ENCODE measurements at places on chromosomes 2 and 18. TPM values are rescaled to one million over a fixed set of nuclear protein-coding genes. Genes with fewer than 3 reads are reported as not detected.

DNA sequence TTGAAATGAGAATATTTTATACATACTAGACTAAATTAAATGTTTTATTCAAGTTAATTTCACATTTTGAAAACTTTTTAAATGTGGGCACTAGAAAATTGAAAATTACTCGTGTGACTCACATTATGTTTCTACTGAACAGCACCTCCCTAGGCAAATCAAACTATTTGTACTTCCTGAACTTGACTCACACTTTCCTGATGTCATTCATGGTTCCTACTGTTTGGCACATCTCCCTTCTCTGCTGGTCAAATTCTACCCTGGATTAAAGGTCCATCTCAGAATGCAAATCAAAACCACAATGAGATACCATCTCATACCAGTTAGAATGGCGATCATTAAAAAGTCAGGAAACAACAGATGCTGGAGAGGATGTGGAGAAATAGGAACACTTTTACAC, 16.7 kb downstream of the LHCGR start:
- H3K27ac ChIP-seq: no peak overlapping the region
- H3K36me3 ChIP-seq: no peaks in the 10 kb centered on the region

- H3K4me3 ChIP-seq: no peak overlapping the region
- no peak overlapping the region for H3K27ac ChIP-seq
- H3K4me1 ChIP-seq: no peaks in the 10 kb centered on the region
- H3K27me3 ChIP-seq: no peaks in the 10 kb centered on the region
- DNase-seq: no peak
- no peaks in the 10 kb centered on the region for H3K36me3 ChIP-seq
Measured at GRCh38 chr2:64029116-64029665, 10.0 kb upstream of the VPS54 start.

GRCh38 chr2:196404276-196404675, 232.9 kb upstream of the STK17B start:
- DNase-seq: no peak
- peaks cover 17% of the 10 kb centered on the region for H3K4me1 ChIP-seq
- no peaks in the 10 kb centered on the region for H3K36me3 ChIP-seq

DNA sequence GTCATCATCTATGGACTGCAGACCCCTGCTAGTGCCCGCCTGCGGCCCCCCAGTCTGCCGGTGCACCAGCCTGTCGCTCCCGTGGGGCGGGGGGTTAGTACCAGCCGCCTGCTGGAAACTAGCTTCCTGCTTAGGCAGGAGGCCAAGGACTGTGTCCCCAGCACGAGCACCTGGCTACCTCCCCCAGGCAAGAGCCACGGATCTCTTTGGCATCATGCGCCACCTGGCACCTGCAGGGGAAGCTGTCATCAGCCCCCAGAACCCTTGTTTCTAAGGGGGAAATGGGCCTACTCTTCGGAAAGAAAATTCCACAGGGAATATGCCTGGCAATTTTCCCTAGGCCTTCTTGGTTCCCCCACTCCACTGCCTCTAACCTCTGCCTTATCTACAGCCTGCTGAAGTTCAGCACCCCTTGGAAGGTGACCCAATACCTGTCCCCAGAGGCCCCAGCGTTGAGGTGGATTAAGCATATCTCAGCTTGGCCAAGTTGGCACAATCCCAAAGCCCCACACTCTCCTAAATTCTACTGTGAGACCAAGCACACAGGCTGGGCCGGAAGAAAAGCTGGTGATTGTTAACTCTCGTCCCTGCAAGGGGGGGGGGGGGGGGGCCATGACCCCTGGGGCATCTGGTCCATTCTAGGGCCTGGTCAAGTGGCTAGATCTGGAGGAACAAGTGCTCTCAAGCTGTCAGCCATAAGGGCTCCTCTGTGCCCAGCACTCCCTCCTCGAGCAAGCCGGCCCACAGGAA, 62.0 kb upstream of the POMC start:
- no peak overlapping the region for H3K4me3 ChIP-seq
- H3K36me3 ChIP-seq: peaks cover 12% of the 10 kb centered on the region

CCDC85A gene
- total RNA-seq: not detected

- no peak overlapping the region for H3K4me3 ChIP-seq
- no peaks in the 10 kb centered on the region for H3K27me3 ChIP-seq
- peaks cover 31% of the 10 kb centered on the region for H3K4me1 ChIP-seq
- no peaks in the 10 kb centered on the region for H3K36me3 ChIP-seq
Measured at GRCh38 chr2:40284797-40285196, 167.1 kb downstream of the SLC8A1 start.

DNA sequence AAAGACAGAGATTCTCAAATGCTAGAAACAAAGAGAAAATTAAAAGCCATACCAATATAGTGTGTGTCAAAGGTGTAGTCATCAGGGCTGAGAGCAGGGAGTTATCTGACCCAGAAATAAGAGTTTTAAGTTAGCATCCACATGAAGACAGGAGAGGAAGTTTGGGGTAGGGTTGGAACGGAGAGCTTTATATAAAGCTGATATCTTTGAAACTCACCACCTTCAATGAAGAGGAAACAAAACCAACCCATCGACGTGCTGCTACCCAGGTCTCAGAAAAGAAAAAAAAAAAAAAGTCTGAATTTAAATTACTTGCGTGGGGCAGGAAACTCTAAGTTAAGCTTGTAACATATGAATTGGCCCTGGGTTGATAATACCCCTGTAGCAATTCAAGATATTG, 42.4 kb downstream of the ARL4C start:
- no peaks in the 10 kb centered on the region for H3K27me3 ChIP-seq
- no peak for DNase-seq
- peaks cover 4% of the 10 kb centered on the region for H3K4me1 ChIP-seq
- H3K27ac ChIP-seq: no peak overlapping the region
- no peak overlapping the region for H3K4me3 ChIP-seq

TSPYL6 gene
- total RNA-seq: 0.03 TPM

DNA sequence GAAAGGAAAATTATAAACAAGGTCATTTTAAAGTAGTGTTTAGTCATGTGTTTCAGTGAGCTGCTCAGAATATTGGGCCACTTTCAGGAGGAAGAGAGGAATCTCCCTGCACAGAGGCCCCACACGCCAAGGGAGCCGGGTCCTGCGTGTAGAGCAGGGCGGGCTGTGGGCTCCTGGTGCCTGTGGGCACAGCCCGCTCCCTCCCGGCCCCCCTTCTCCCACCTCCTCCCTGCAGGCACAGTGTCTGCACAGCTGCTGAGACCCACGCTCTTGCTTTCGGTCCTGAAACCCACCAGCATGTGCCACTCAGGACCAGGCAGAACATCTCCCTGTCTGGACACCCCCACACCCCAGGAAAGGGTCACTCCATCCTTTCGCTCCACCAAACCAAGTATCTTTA, 167.6 kb upstream of the SALL3 start:
- H3K4me1 ChIP-seq: no peaks in the 10 kb centered on the region
- H3K36me3 ChIP-seq: no peaks in the 10 kb centered on the region
- no peaks in the 10 kb centered on the region for H3K27me3 ChIP-seq
- DNase-seq: no peak
- H3K4me3 ChIP-seq: no peak overlapping the region

GRCh38 chr18:37584952-37585695, 19.5 kb upstream of the CELF4 start:
- H3K36me3 ChIP-seq: no peaks in the 10 kb centered on the region
- H3K4me3 ChIP-seq: no peak overlapping the region
- no peaks in the 10 kb centered on the region for H3K4me1 ChIP-seq
- DNase-seq: no peak

- H3K27ac ChIP-seq: no peak overlapping the region
- DNase-seq: no peak
- H3K27me3 ChIP-seq: peaks cover 10% of the 10 kb centered on the region
- no peaks in the 10 kb centered on the region for H3K4me1 ChIP-seq
- no peaks in the 10 kb centered on the region for H3K36me3 ChIP-seq
Measured at GRCh38 chr2:83941886-83942285, 517.2 kb downstream of the SUCLG1 start.

TRIM43 gene
- not detected for total RNA-seq

DNA sequence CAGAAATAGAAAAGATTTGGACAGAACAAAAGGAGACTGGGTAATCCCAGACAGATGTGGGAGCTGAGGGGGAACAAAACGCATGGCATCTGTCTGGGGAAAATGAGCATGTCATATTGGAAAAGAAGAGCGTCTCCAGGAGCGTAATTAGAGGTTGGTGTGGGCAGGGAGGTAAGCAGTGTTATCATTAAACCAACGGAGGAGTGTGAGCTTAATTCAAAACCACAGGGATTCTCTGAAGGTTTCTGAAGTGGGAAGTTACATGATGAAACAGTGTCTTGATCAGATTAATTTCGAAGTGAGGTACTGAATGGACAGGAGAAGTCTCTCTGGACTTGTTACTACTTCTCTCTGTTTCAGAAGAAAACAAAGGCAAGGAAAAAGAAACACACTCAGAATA, 53.3 kb downstream of the DTNB start:
- DNase-seq: no peak
- H3K36me3 ChIP-seq: no peaks in the 10 kb centered on the region
- no peak overlapping the region for H3K4me3 ChIP-seq
- no peaks in the 10 kb centered on the region for H3K27me3 ChIP-seq

DNA sequence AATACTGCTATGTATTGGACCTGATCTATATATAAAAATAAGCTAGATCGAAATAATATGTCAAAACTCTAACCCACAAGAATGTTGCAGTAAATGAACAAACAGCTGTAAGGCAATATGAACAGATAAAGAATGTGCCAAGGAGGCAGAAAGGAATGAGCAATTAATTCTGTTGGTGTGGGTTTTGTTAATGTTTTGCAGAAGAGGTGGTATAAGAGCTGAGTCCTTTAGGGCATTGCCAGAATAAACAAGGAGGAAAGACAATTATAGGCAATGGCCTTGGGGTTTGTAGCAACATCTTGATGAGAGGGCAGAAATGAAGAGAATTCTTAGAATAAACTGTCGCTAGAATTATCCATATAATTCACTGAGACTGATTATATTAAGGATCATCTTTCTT, 240.9 kb upstream of the GULP1 start:
- H3K4me3 ChIP-seq: no peak overlapping the region
- H3K4me1 ChIP-seq: peaks cover 37% of the 10 kb centered on the region
- H3K36me3 ChIP-seq: no peaks in the 10 kb centered on the region

GRCh38 chr2:10425699-10426098, 22.4 kb downstream of the ODC1 start:
- DNase-seq: no peak
- no peaks in the 10 kb centered on the region for H3K4me1 ChIP-seq

- H3K4me1 ChIP-seq: peaks cover 4% of the 10 kb centered on the region
- no peak for DNase-seq
- H3K27ac ChIP-seq: no peak overlapping the region
- H3K4me3 ChIP-seq: no peak overlapping the region
Measured at GRCh38 chr2:10341193-10341592, 38.5 kb downstream of the HPCAL1 start.

DNA sequence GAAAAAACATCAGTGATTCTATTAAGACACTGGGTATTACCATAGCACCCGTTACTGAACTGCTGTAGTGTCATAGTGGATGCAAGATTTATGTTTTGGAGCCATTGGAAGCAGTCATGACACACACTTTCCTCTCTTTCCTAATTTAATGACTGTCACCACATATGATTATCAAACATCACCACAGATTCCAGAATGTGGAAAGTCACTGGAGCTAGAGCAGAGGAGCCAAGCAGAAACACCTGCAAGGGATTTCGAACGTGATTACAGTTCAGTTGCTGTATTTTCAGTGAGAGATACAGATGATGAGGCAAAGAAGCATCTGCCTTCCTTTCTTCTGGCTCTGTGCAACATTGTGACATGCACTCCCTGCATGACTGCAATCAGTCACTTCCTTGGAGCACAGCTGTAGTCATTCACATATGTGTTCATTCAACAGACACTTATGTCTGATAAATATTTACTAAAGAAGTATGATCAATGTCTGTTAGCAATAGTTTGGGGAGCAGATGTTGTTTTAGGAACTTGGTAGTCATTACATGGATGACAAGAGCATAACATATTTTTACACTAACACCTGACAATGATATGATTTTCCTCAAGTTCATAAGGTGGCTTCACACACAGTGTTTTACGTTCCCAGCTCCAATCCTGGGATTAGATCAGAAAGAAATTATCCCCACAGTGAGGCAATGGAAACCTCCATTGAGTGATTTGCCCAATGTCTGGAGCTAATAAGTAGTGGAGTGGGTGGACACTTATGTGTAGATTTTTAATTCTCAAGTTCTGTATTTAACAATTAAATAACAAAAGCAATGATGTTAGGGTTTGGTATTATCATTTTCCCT, 416.6 kb downstream of the PLCL1 start:
- no peak overlapping the region for H3K27ac ChIP-seq
- H3K27me3 ChIP-seq: no peaks in the 10 kb centered on the region
- H3K4me3 ChIP-seq: no peak overlapping the region
- no peaks in the 10 kb centered on the region for H3K36me3 ChIP-seq
- DNase-seq: no peak

HRH4 gene
- total RNA-seq: not detected

- peak; percentile 45 for DNase-seq
- no peak overlapping the region for H3K27ac ChIP-seq
- peak overlapping the region; percentile 22 for H3K4me3 ChIP-seq
- no peaks in the 10 kb centered on the region for H3K27me3 ChIP-seq
- H3K4me1 ChIP-seq: peaks cover 8% of the 10 kb centered on the region
- H3K36me3 ChIP-seq: no peaks in the 10 kb centered on the region
Measured at GRCh38 chr2:74573747-74574562, 19.4 kb downstream of the DOK1 start.

FAHD2B gene
- 4.8 TPM for total RNA-seq

DNA sequence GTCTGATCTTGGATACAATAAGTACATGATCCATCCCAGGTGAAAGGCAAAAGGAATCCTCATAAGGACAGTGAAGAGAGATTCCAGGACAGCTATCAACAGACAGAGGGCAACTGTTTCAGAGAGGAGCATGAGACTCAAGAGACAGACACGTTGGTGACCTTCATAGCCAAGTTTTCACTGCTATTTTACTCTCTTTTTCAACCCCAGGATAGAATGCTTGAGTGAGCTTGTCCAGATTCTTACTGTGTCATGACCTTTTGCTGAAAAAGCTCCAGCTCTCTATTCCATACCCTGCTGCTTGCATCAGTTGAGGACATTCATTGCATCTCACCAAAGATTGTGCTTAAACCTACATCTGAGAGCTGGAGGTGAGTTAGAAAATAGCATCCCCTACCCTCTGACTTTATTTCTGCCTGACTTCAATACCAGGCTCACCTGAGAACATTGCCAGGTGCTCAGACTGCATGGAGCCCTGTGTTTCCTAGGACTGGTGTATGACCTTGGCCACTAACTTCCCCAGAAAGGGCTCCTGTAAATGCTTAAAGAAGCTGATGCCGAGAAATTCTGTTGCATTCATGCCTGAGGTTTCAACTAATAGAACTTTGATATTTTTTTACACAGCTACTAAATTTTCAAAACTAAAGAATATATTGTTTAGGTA, 70.4 kb upstream of the TMEM17 start:
- peaks cover 8% of the 10 kb centered on the region for H3K4me1 ChIP-seq
- H3K36me3 ChIP-seq: no peaks in the 10 kb centered on the region
- no peak overlapping the region for H3K4me3 ChIP-seq
- H3K27me3 ChIP-seq: no peaks in the 10 kb centered on the region

SERPINB3 gene
- total RNA-seq: not detected

DNA sequence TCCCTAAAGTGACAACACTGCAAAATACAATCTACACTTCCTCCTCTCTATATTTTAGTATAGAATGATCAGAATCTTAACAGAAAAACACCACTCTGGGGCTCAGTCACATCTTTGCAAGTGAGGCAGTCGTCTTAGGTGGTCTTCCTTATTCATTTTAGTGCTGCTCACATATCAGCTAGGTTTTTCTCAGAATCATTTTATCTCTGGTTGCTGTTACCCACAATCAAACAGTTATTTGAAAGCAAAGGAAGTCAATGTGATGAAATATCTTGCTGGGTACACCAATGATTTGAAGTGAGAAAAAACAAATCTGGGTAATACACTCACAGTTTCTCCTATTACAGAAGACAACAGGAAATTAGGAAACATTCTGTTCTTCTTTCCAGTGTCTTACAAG, 275.2 kb downstream of the DSEL start:
- no peak overlapping the region for H3K4me3 ChIP-seq
- no peak for DNase-seq
- H3K36me3 ChIP-seq: no peaks in the 10 kb centered on the region
